ENCODE measurements at places on chromosomes 1 and 21. TPM values are rescaled to one million over a fixed set of nuclear protein-coding genes. Genes with fewer than 3 reads are reported as not detected.

The GRHL3 gene
- 1.1 TPM for total RNA-seq

DNA sequence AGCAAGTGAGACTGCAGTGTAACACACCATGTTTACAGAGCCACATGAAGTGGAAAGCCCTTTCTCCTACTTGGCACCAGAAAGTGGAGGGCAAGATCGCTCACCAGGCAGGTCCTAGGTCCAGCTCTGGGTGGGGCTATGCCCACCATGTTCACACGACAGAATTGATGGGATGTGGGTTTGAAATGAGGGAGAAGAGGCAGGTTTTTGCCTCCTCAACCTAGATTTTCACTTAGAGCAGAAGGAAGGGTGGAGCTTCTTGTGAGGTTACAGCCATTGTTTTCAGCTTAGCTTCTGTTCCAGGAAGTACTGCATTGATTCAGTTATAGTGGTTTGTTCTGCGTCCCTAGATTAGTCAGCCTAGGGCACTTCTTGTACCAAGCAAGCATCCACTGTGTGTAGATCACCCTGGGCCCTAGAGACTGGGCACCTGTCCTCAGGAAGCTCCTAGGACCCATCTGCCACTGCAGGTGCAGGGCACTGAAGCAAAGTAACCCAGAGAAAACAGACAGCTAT, 2.3 kb downstream of the CD53 start:
- DNase-seq, result no peak

GRCh38 chr1:154784924-154785531, 85.1 kb downstream of the KCNN3 start:
- DNase-seq, result no peak

GRCh38 chr1:223765036-223765718, 52.8 kb downstream of the CAPN2 start:
- peak; percentile 39 for DNase-seq

DNA sequence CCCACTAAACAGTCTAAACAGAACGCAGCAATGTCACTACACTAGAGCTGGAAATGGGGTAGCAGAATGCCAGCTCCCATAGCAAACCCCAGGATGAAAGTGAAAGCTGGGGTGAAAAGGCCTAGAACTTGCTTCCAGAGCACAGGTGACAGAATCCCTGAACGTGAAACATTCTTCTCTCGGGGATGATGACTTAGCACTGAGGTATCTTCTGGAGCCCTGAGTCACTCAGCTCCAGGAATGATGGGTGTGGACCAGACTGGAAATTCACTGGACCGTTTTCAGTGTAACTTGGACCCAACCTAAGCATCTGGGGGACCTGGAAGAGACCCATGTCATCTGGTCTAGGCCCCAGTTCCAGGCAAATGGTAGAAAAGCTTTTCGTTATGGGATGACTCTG, 108.9 kb downstream of the CDC7 start:
- no peak for DNase-seq

GRCh38 chr1:234896477-234897389, 231.9 kb downstream of the TOMM20 start:
- no peak for DNase-seq

The SLC16A4 gene
- total RNA-seq, result 0.56 TPM

GRCh38 chr1:116693759-116694480, 26.4 kb upstream of the IGSF3 start:
- DNase-seq, result no peak

GRCh38 chr1:208829595-208829994, 585.4 kb upstream of the PLXNA2 start:
- no peak for DNase-seq

GRCh38 chr1:110951161-110951560, 12.6 kb downstream of the LRIF1 start:
- DNase-seq, result no peak

The S100A3 gene
- total RNA-seq, result not detected

The C1orf141 gene
- not detected for total RNA-seq

The VWA5B1 gene
- not detected for total RNA-seq

DNA sequence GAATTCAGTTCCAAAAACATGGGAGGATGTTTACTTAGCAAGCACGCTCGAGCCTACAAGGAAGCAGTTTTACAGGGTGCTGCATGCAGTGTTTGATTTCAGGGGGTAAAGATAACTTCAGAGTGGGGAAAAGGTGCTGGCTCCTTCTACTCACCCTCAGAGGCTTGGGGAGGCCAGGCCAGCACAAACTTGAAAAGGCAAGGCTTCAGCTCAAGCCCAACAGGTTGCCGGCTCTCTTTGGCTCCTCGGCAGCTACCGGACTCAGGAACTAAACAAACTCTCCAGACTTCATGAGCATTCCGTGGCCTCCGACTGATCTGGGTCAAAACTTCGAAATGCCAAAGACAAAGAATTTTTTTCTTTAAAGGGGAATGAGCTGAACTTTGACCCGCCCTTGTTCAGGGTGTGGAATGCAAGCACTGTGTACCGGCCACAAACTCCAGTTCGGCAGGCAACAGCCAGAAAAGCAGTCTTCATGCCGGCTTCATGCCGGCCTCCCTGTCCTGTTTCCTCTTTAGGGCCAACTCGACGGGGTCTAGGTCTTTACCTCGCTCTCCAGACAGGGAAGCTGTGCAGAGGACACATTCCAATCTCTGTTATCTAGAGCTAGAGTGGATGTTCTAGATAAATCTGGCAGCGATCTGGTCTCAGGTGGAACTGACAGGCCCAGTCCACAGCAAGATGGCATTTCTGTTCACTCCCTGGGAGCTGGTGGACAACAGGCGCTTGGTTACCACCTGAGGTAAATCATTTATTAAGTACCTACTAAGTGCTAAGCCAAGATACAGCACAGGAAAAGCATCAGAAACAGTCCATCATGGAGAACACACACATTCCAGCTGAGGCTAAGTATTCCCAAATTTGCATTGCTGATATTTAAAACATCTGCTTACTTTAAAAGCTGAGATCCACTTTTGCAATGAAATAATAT, 75.0 kb downstream of the CD46 start:
- DNase-seq, result no peak

All from neural progenitor cell (in vitro differentiated cells).